ENCODE measurements at places on chromosomes 4 and X.
A peak's percentile ranks its signal among the peaks of the same experiment; 100 is the strongest.

GRCh38 chrX:110863883-110864282, 68.3 kb upstream of the CHRDL1 start:
- no peak for DNase-seq

GRCh38 chr4:42488554-42488953, 91.3 kb downstream of the SHISA3 start:
- no peak for DNase-seq

DNA sequence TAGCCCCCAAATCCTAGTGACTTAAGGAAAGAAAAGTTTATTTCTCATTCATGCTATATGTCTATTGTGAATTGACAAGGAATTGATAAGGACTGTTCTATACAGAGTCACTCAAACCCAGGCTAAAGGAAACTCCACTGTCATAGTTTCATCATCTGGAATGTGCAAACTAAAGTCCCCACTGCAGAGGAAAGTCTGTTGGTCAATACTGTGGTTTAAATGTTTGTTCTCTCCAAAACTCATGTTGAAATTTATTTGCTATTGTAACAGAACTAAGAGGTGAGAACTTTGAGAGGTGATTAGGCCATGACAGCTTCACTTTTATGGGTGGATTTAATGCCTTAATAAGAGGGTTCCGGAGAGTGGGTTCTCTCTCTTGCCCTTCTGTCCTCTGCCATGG, 149.6 kb downstream of the COX18 start:
- DNase-seq, result no peak

DNA sequence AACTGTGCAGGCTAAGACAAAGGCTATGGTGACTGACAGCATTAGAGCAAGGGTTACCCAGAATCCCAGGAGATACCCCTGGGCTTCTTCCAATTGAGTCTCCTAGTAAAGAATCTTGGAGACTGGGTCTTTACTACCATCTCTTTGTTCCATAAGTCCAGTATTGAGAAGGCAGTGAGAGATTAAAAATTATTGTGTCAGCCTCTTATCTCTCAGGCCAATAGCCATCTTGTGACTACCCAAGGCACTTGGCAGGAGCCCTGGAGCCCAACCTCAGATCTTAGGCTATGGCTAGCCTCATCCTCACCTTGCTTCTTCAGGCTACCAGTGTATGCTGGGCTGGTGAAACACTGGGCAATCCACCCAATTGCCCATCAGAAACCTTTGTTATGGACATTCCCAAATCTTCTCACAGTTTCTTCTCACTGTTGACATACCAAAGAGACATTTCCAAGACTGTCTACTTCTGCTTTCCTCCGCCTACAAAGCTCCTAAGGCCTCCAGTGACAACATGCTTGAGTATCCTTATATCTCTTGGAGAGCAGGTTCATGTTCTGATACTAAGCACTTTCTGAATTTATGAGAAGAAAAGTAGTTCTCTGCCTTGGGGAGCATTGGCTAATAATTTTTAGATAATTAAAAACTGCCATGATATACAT, 76.3 kb upstream of the STIM2 start:
- DNase-seq, result no peak

- DNase-seq, result no peak
These were observed 35.2 kb upstream of the SCD5 start for GRCh38 chr4:82833696-82834313.

DNA sequence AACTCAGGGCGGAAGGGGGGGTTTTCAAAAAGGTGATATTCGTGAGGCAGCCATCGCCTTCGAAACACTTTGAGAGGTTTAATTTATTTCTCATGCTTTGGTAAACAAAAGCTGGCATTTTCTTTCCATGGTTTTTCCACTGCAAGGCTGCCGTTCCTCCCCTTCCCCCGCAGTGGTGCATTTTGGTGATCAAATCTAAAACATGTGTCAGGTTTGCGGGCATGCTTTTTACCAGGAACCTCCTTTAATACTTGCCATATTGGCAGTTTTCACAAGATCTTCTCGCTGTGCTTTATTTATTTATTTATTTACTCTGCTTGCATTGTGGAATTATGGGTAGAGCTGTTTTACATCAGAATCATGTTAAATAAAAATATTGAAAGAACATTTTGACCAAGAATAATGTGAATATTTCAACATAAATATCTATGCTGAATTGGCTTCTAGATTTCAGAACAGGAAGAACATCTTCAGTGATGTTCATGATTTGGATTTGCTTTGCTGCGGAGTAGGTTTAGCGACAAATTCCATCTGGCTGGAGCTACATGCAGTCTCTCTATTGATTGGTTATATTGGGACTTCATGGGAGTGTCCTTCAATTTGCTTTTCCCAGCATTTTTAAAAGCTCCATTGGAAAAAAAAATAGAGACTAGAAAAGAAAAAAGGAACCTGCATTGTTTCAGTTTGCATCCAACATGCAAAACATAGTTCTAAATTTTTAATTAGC, 54.4 kb downstream of the STOX2 start:
- DNase-seq, result no peak

- DNase-seq, result no peak
These were observed 269.3 kb downstream of the GPM6A start for GRCh38 chr4:175542786-175543185.

DNA sequence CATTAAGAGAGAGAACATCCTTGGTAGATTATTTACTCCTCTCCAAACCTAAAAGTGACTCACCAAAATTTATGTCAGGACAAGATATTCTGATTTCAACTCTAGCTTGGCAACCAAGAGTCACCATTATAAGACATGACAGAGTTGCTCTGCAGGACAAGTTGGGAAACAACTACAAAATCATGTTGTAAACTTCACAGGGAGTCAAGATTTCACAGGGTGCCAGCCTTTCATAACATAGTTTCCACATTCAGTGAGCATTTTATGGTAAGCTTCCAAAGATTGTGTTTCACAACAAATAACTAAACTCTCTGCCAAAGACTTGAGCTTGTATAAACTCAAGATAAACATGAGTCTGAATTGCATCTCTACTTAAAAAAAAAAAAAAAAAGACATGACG, 121.0 kb upstream of the DIAPH2 start:
- no peak for DNase-seq

GRCh38 chr4:109134268-109134667, 168.2 kb downstream of the COL25A1 start:
- DNase-seq, result no peak

GRCh38 chrX:131279197-131279596, 9.9 kb downstream of the IGSF1 start:
- DNase-seq, result no peak

- no peak for DNase-seq
These were observed 4.4 kb downstream of the GSPT2 start for GRCh38 chrX:51747671-51748070.

DNA sequence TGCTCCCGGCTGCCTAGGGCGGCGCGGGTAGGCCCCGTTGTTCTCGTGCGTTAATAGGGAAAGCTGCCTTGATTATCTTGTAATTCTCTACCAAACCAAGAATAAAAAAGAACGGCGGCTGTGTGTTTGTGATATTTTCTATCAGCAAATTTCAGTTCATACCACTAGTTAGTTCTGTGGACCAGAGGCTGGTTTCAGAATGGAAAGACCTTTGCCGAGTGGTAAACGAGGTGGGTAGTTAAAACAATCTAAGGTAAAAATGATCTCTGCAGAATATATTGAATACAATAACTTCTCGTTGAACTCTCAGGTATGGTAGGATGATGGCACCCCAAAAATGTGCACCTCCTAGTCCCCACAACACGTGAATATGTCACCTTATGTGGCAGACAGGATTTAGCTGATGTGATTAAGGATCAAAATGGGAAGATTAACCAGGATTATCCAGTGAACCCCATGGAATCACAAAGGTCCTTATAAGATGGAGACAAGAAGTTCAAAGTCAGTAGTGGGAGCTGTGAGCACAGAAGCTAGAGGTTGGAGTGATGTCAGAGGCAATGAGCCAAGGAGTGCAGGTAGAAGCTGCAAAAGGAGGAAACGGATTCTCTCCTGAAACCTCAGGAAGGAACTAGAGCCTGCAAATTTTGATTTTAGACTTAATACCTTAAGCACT, 574 bp upstream of the CFAP97 start:
- no peak for DNase-seq

GRCh38 chrX:139971394-139971749, 6.1 kb upstream of the CXorf66 start:
- DNase-seq, result no peak

- DNase-seq, result no peak
These were observed 62.9 kb downstream of the MAOA start for GRCh38 chrX:43718956-43719355.

GRCh38 chr4:127410644-127411043, 222.1 kb upstream of the INTU start:
- DNase-seq, result no peak

- no peak for DNase-seq
These were observed 63.4 kb upstream of the ENPEP start for GRCh38 chr4:110412354-110413065.

DNA sequence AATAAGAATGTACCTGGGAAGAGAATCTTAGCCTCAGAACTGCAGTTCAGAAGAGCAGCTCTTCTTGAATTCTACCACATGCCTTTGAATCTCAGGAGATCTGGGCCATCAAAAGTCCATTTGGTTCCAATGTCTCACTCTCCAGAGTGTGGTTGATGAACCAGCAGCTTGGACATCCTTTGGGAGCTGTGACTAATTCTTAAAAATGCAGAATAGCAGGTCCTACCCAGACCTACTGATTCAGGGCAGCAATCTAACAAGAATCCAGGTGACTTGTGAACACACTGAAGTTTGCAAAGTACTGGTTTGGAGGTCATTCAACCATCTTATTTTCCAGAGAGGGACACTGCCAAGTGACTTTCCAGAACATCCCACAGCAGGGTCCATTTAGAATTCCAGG, 244.7 kb downstream of the PACRGL start:
- DNase-seq, result no peak

DNA sequence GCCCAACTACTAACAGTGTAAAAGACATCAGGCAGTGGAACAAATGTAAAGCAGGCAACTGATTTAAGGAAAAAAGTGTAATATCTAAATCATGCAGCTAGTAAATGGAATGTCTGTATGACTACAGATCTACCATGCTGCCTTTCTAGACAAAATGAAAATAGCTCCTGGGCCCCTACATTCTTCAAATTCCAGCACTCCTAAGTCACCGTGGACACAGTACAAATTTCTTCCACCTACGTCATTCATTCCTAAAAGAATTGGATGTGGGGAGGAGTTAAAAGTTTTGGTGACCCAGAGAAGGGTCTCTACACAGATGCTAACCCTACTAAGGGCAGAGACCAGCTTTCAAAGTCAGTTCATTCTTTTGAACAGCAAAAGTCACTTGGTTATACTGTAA, 137.2 kb upstream of the ARHGEF9 start:
- no peak for DNase-seq

GRCh38 chr4:22999419-22999818, 306.7 kb downstream of the GBA3 start:
- no peak for DNase-seq

DNA sequence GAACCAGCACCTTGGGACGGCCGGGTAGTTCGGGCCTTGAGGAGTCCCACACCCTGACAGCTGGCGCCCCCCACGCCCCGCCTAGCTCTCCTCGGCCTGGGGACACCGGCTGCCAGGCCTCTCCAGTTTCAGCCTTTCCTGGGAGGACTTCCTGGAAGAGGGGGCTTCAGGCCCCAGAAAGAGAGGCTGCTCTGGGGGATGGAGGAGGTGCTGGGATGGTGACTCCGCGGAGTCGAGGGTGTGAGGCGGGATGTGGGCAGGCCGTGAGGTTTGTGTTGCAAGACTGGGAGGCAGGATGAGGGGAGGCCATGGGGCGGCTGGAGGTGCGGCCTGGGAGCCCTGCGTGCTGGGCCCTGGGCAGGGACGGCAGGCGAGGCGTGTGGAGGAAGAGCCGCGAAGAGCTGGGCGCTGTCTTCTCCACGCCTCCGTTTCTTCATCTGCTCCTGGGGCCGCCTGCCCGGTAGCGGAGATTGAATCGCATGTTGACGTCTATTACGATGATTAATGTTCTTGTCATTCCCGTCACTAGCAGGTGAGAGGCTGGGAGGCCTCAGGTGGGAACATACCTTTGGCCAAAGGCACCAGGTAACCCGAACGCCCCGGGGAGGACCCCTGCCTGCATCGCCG, 918 bp upstream of the FGFRL1 start:
- DNase-seq, result peak; percentile 38

GRCh38 chr4:113059449-113060182, 10.2 kb downstream of the ANK2 start:
- DNase-seq, result no peak

DNA sequence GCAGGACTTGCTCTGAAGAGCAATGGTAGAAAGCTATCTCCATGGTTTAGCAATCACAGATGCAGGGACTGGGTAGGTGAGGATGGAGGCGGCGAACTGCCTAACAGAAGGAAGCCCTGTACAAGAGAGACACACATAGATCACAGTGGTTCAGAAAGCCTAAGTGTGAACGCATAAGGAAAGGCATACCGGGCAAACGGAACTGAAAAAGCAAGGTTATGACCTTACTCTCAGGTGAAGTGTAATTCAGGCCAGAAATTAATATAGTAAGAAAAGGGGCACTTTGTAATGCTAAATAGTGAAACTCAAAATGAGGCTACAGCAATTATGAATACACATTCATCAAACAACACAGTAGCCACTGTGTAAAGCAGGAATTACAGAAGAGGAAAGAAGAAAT, 126.6 kb downstream of the PALLD start:
- DNase-seq, result no peak

GRCh38 chr4:156593464-156593863, 378.1 kb downstream of the PDGFC start:
- no peak for DNase-seq

- no peak for DNase-seq
These were observed 265.0 kb upstream of the SLITRK2 start for GRCh38 chrX:145552643-145553042.

GRCh38 chr4:121064482-121064881, 7.9 kb downstream of the NDNF start:
- no peak for DNase-seq

- DNase-seq, result no peak
These were observed 633.6 kb downstream of the SPRY1 start for GRCh38 chr4:124030147-124030546.

DNA sequence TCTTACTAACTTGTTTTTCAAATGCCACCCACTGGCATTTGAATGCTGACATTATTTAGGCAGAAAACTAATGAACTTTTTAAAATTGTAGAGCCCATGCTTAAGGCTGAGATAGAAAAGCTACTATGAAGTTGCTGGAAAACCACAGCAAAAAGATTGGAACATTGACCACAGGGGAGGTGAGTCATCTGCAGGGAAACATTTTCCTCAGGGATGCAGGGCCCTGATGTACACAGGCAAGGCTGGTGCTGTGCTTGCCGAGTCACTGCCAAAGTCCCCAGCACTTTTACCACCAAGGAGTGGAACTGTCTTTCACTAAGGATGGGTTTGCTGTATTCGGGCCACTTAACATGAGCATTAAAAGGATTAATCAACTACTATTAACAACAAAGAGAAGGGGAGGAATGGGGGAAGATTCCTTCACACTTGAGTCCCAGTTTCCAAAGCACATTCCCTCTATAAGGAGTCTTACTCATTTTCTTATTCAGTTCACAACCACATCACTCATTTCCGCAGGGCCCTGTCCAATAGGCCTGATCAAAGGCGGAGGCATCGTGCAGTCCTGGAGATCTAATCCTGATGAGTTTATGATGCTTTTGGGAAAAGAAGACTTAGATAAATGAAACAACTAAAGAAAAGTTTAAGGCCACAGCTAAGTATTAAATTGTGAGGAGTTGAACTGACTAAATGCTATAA, 202.9 kb upstream of the NPY2R start:
- no peak for DNase-seq

All from stimulated activated CD8-positive, alpha-beta memory T cell treated with anti-CD3 and anti-CD28 coated beads, Interleukin-7, amount 100 ng/mL, for 4 hours (primary cell).